ENCODE measurements at places on chromosomes 3 and 15.

DNA sequence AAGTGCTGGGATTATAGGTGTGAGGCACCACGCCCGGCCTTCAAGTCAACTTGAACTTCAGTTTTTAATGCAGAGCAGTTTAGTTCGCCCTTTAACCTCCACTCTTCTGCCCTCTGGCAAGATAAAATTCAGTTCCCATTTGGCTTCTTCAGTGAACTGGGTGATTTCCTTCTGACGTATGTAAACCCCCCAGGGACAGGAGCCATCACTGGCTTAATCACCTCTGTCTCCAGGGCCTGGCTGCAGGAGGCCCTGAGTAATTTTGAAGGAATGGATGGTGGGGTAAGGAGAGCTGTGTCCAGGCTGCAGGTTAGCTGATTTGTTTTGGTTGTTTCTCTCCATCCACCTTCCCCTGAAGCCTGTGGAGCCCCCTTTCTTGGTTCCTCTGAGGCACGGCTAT, 11.9 kb downstream of the MCM2 start:
- DNase-seq: no peak

DNA sequence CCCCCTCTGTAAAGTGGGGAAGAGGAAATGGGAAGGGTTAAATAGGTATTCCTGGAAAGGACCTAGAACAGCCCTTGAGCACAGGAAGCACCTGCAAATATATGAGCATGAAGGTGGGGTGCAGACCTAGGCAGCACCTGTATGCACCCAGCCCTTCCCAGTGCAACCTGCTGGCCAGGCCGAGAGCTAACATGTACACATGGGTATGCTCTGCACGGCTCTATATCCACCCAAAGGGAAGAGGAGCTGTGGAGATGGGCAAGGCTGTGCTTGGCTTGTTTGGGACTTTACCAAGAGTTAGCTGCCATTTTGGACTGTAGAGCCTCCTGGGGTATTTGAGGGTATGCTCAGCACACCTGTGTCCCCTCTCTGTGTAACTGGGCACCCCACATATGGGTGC, 171.2 kb downstream of the KLF13 start:
- DNase-seq: no peak

DNA sequence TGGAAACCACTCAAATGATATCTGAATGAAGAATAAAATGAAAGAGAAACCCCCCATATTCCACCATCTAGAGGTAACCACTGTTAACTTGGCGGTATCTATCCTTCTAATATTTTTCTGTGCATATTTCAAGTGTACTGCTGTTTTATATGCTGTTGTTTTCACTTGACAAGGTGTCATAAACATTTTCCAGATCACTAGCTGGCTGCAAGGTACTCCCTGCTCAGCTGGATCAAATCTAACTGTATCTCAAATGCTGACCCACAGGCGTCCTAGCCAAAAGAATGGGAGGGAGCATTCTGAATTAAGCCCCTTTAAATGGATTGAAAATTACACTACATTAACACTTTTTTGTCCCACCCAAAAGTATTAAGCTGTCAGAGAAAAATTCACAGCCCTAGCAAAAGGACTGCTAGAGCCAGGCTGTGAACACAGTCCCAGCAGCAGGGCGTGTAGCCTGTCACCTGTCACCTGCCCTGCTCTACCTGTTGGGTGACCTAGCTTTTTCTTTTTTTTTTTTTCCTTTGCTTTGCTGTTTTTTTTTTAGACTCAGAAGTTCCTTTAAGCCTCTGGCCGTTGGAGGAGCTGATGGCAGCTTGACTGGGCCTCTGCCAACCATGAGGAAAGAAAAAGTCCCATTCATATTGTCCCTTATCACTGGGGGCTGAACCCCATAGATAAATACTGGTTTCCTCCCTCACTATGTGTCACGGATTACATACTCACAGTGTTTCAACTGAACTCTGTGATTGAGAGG, 93.7 kb upstream of the TSC22D2 start:
- no peak for DNase-seq

- DNase-seq: no peak
Observed at GRCh38 chr3:111613294-111613693, 18.1 kb upstream of the ZBED2 start.

GRCh38 chr15:31049111-31049510, 52.4 kb downstream of the TRPM1 start:
- no peak for DNase-seq

GRCh38 chr3:185874119-185874518, 49.3 kb upstream of the IGF2BP2 start:
- DNase-seq: no peak

GRCh38 chr3:14235912-14236295, 57.3 kb downstream of the LSM3 start:
- no peak for DNase-seq

DNA sequence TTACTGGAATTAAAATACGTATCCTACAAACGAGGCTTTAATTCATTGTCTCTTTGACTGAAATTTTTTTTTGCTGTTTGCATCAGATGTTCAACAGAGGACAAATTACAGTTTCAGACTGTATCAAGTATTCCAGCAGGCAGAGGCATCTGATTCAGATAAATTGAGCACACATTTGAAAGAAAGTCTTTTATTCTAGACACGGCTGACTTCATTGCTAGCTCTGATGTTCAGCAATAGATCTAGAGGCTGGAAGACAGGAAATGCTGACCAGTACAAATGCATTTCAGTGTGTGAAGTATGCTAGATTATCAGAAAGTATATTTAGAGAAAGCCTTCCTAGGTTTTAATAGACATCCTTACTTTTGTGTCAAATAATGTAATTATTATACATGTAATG, 472.2 kb downstream of the NLGN1 start:
- no peak for DNase-seq
